ENCODE measurements at places on chromosomes 16 and 17.

GRCh38 chr16:89482817-89483205 is 7.5 kb downstream of the ANKRD11 start:
- no peak for DNase-seq

DNA sequence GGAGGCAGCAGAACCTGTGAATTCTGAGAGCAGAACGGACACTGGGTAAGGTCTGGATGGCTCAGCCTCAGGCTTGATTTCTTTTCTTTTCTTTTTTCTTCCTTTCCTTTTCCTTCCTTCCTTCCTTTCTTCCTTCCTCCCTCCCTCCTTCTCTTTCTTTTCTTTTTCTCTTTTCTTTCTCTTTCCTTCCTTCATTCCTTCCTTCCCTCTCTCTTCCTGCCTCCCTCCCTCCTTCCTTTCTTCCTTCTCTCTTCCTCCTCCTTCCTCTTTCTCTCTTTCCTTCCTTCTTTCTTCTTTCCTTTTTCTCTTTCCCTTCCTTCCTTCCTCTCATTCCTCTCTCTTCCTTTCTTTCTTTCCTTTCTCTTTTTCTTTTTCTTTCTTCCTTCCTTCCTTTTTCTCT is 38.0 kb downstream of the OR3A1 start:
- no peak for DNase-seq

- no peak for DNase-seq
Observed at GRCh38 chr17:38591759-38592241, 14.0 kb downstream of the SRCIN1 start.

DNA sequence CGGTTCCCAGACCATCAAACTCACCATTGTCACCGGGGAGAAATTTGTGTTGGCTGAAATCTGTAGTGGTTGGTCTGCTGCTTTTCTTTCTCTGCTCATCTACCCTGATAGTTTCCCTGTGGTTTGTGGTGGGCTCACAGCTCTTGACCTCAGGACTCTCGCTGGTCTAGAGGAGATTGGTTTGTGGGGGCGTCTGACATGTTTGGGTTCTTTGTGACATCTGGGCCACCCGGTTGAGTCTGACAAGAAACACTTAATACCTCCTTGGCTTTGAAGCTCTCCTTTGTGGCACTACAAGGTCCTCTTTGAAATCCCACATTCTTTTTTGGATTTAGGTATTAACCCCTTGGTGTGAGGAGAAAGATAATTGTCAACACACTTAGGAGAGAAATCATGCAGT is 662.0 kb downstream of the WWOX start:
- DNase-seq, result no peak

GRCh38 chr16:1413684-1414531 is 596 bp downstream of the UNKL start:
- peak; percentile 41 for DNase-seq

- DNase-seq, result no peak
Observed at GRCh38 chr16:60142619-60143347, 1408.7 kb upstream of the GOT2 start.

DNA sequence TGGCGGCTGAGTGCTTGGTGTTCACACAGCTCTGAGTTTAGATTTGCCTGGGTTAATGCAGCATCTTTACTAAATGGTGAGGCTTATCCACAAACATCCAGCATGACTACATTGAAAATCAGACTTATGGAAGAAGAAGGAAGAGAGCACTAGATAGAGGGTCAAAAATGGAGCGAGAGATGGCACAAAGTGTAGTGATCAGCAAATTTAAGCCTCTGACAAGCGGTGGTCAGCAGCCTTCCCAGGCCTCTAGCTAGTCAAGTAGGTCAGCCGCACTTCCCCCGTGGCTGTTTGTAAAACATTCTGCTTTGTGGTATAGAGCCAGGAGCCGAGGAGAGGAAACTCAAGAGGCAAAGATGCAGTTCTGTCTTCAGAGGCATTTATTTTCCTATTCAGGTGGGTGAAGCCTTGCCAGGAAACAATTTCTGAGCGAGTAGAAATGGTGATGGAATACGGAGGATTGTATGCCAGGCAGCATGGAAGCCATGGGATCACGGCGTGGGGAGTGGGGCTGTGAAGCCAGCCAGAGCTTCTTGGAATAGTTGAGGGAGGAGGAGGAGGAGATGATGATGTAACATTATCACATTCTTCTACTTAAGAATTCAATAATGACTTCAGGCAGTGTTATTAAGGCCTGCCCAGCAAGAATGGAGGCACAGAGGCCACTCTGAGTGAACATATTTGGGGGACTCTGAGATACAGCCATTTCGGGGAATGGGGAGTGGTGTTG is 118.9 kb downstream of the MSI2 start:
- no peak for DNase-seq

DNA sequence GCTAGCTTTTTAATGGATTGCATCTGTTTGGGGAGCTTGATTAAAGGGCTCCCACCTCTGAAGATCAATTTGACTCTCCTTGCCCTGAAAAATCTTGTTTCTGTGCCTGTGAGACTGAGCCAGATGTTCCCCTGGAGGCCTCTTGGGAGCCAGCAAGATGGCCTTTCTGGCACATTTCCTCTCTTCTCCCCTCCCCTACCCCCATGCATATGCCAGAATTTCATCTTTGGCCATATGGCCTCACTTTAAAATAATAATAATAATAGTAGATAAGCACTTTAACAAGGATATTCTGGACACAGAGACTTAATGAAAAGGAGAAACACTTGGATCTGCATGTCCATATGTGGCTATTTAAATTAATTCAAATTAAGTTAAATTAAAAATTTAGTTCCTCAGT is 144.1 kb upstream of the CES5A start:
- DNase-seq, result no peak

DNA sequence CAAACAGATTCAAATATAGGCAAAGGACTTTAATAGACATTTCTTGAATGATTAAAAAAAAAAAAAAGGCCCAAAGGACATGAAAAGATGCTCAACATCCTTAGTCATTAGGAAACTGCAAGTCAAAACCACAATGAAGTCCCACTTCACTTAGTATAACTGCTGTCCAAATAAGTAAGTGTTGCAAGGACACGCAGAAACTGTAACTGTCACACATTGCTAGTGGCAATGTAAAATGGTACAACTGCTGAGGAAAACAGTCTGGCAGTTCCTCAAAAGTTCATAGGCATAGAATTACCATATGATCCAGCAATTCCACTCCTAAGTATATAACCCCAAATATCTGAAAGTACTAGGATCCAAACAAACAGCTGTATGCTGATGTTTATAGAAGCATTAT is 112.7 kb downstream of the BRIP1 start:
- DNase-seq, result no peak

DNA sequence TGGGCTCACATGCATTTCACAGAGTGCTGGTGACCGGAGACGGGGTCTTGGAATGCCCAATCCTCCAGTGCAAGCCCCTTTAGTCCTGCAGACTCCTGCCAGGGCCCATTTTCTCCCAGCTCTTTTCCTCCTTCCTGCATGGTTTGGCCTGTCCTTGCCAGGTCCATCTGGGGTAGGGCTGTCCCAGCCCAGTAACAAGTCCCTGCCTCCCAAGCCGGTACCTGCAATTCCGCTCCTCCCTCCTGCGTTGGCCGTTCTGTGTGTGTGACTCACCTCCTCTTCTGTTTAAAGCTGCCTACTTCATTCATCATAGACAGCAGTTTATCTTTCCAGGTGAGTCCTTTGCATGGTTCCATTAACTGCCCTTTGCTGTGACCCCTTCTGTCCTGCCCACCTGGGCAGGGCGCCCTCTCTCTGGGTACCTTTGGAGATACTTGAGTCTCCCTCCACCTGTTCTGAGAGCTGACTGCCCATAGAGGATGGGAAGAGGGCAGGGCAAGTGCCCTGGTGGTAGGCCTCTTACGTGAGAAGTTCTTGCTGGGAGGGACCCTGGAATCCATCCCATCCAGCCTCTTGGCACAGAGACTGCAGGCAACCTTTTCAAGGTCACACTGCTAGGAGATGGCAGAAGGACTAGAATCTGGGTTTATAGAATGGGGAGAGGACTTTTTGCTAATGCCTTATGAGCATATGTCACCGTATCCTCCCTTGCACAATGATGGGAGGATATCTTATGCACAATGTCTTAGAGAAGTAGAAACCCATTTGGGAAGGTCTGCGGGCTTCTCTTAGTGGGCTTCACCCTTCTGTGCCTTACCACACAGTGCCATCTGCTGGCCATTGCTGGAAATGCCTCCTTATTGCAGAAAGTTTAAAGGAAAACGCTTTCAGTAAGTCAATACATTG is 29.7 kb upstream of the LGALS9 start:
- peak; percentile 79 for DNase-seq

DNA sequence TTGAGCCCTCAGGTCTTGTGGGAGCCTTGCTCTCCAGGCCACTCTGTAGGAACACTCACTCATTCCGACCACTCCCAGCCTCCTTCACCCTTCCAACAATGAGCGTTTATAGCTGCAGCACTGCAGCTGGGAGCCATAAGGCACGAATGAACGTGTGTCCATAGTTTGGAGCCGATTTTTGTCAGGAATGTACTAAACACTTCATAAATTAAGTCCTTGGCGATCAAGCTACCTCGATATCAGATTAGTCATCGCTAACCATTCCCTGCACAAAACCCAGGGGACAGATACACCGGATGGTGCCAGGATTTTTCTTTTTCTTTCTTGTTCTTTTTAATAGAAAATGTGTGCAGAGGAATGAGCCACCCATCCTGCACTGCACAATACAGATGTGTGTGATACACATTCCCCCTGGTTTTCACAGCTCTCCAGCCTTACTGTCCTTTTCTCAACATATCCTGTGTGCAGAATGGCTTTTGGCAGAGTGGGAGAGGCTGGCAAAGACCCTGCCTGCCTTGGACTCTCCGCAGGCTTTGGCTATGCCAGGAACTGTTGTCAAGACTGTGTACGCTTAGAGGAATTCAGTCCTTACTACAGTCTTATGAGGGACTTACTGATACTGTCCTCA is 68.4 kb upstream of the ELAC2 start:
- DNase-seq, result no peak

DNA sequence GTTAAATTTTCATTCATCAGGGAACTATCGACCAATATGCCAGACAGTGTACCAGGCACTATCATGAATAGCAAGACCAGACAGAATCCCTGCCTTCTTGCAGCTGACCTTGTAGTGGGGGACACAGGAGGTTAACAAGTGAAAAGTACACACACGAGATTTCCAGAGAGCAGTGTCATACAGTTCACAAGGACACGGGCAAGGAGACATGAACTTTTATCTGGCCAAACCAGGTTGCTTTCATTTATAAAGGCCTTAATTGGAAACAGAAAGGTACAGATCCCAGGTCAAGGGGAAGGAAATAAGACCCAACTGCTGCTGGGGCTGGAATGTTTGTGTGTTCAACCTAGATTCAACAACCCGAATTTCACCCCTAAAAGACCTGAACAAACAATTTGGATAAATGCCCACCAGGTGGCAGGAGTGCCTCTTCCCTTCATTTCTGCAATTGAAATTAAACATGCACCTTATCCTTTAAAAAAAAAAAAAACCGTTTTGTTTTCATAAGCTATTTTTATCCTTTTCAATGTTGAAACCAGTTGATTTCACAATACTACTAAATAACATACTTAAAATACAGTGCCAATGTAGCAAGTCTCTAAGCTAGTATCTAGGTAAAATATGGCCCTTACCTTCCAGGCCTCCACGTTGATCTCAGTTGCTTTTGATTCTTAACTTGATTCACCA is 65.9 kb downstream of the EMP2 start:
- peak; percentile 16 for DNase-seq

DNA sequence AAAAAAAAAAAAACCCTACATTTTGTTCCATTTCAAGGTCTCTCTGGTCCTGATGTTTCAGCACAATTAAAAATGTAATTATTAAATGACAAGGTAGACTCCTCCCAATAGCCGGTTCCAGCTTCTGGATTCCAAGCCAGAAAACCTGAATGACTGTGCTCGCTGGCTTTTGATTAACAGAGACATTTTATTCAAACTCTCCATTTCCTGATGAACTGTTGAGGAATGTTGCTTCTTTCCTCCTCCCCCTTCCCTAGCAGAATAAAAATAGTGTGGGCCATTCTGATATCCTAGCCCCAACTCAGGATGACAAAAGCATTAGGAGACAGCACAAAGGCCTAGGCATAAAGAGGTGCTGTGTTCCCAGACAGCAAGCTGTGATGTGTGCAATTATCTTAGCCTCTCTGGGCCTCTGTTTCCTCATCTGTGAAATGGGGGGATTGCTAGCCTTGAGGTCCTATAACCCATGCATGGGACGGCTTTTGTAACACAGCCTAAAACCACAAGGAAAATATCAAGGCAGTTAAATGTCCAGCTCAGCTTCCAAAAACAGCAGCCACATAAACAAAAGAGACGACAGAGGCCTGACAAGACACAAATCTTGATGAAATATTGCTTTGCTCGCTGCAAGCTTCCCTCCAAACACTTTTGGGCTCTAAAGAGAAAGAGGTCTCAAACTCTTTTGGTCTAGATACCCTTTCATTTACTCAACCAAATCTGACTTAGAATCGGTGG is 127.2 kb upstream of the RCVRN start:
- DNase-seq, result no peak

DNA sequence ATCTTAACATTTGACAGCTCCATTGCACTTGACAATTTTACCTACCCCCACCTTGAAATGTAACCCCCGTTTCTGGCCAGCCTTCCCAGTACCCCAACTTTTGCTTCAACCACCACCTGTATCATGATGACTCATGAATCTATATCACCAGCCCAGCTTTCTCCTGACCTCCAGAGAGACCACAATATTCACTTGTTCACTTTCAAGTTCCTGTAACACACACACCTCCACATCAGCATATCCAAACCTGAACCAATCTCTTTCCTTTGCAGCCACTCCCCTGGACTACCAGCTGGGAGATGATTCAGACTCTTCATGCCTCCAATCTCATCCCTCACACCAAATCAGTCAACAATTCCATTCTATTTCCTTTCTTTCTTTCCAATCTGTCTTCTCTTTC is 8.0 kb downstream of the SMG6 start:
- no peak for DNase-seq

DNA sequence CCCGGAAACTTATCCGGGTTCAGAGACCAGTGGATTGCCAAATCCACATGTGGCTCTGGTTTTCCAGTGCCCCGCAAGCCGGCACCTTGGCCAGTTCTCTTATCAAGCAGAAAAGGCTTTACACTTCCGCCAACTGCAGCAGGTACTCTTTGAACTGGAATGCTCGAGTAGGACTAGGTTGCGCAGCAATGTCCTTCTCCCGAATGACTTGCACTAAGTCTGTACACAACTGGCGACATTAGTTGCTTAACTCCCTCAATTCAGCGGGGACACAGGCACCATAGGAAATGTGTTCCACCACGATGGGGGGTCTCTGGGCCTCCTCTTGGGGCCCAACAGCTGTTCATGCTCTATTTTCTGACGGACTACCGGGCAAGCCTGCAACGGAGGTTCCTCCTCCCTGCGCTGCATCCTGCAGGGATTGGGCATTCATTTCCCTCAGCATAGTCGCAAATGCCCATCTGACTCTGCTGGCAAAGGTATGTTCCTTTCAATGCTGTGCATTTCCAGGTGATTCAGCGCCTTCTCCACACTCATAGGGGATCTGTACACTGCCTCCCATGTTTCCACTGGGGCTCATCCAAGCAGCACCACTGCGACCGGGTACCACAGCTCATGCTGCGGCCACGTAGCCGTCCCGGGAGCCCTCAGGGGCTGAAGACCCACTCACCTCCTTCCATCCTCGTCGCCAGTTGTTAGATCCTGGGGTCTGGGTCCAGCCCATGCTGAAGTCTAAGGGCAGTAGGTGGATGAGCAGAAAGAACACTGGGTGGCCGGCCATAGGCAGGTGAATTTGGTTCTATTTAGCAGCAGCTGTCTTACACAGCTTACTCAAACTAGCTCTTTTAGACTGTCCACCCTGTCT is 34.2 kb upstream of the APPBP2 start:
- no peak for DNase-seq

- no peak for DNase-seq
Observed at GRCh38 chr17:41008811-41009210, at the start of gene KRTAP3-1. Gene KRTAP3-1 (minus strand): TSS chr17:41009128. CDS start chr17:41009074, 54 bp downstream.

GRCh38 chr17:75199886-75200618 is 5.4 kb upstream of the NUP85 start:
- DNase-seq, result no peak

GRCh38 chr16:29961127-29961478 is 776 bp upstream of the TMEM219 start:
- DNase-seq, result no peak
